Metanephros (tissue), 2 donors: ENCODE measurements at places on chromosomes 7 and 10. TPM values are rescaled to one million over a fixed set of nuclear protein-coding genes. Genes with fewer than 3 reads are reported as not detected.

Gene RGR
- total RNA-seq: 1.6 TPM

Gene SRGN
- 93.9 TPM for total RNA-seq

Gene HACD1
- 25.3 TPM for total RNA-seq

Gene CRYGN
- total RNA-seq: 1.2 TPM

Gene SOSTDC1
- total RNA-seq: 28.8 TPM

Gene PRKCQ
- 17.2 TPM for total RNA-seq

Gene CFAP70
- total RNA-seq: 5.7 TPM

Gene PRSS37
- not detected for total RNA-seq

Gene HOXA10
- 98.8 TPM for total RNA-seq

Gene CDH23
- 6.7 TPM for total RNA-seq

Gene CYP3A7
- 0.35 TPM for total RNA-seq

Gene EBF3
- total RNA-seq: 12.2 TPM

Gene CDC14C
- not detected for total RNA-seq

Gene ASIC3
- 0.76 TPM for total RNA-seq

Gene ARMC3
- 5.5 TPM for total RNA-seq

Gene FAM241B
- total RNA-seq: 4.1 TPM

Gene RAPGEF5
- 138 TPM for total RNA-seq

Gene ADCY1
- 4.3 TPM for total RNA-seq

Gene TSPAN13
- 16.8 TPM for total RNA-seq

Gene DYNC1I1
- 2.3 TPM for total RNA-seq

Gene ABCC2
- total RNA-seq: 9.1 TPM

Gene OR13A1
- 0.06 TPM for total RNA-seq

Gene MAP3K8
- 10.8 TPM for total RNA-seq

Gene CUBN
- 157 TPM for total RNA-seq

Gene CLEC2L
- total RNA-seq: 0.70 TPM

Gene FXYD4
- total RNA-seq: 1.6 TPM

Gene TRIM50
- total RNA-seq: 0.18 TPM

Gene SVIL
- total RNA-seq: 132 TPM

Gene SMKR1
- 0.53 TPM for total RNA-seq

Gene ADCYAP1R1
- 1.9 TPM for total RNA-seq

Gene ITGB8
- 91.2 TPM for total RNA-seq

Gene MKI67
- total RNA-seq: 17.6 TPM

Gene NRBF2
- total RNA-seq: 15.3 TPM

Gene GIMAP1
- total RNA-seq: 2.6 TPM

Gene LIPN
- not detected for total RNA-seq

Gene TYW1B
- 6.9 TPM for total RNA-seq

Gene DKK1
- total RNA-seq: 9.6 TPM

Gene SPDYE6
- total RNA-seq: not detected

Gene IFIT2
- total RNA-seq: 8.4 TPM

Gene AOAH
- 11.5 TPM for total RNA-seq

Gene GJD4
- not detected for total RNA-seq

Gene SPDYE3
- total RNA-seq: not detected

Gene RBP4
- 4.0 TPM for total RNA-seq

Gene CALCR
- 1.8 TPM for total RNA-seq

Gene MYOF
- 48.1 TPM for total RNA-seq

Gene ZP3
- total RNA-seq: 1.5 TPM

Gene MIOS
- total RNA-seq: 45.6 TPM

Gene PRKRIP1
- total RNA-seq: 41.7 TPM

Gene PNLIP
- 0.12 TPM for total RNA-seq

Gene ASZ1
- not detected for total RNA-seq

Gene TWIST1
- 11.3 TPM for total RNA-seq

Gene COL17A1
- 1.2 TPM for total RNA-seq

Gene ELOVL3
- total RNA-seq: 1.3 TPM

Gene TRIM8
- 98.5 TPM for total RNA-seq

Gene PRXL2A
- 58.3 TPM for total RNA-seq

Gene GPR37
- 3.2 TPM for total RNA-seq

Gene RSBN1L
- total RNA-seq: 31.0 TPM

Gene BLNK
- total RNA-seq: 25.1 TPM
